Astrocyte of the spinal cord (primary cell): ENCODE measurements at places on chromosomes 7 and 10.

DNA sequence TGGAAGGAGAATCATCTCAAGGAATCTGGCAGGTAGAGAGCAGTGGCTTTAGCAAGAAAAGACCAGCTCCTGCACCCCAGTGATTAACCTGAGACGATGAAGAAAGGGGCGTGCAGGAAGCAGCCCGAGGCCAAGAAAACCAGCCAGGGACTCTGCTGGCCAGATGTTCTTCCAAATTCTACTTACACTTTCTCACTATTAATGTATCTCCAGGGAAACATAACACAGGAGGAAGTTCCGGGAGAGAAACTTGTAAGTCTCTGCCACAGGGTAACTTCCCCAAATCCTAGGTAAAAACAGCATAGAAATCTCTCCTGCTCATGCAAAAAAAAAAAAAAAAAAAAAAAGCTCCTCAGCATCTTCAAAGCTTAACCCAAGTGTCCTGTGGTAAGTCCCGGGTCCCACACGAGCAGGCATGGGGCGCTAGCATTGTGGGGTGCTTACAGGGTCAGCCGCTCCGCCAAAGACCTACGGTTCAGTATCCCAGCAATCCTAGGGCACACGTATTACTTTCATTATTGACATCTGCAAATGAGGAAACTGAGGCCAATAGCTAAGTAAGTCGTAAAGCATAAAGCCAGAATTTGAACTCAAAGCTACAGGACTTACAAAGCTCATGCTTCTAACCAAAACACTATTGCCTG, 97.2 kb upstream of the GNA12 start:
- no peak for DNase-seq

- DNase-seq = no peak
Observed at GRCh38 chr7:49855281-49855980, 82.0 kb downstream of the VWC2 start.

GRCh38 chr7:18610331-18610948, 114.9 kb downstream of the HDAC9 start:
- peak; percentile 19 for DNase-seq

- DNase-seq = no peak
Observed at GRCh38 chr10:9834434-9834833, 1183.2 kb upstream of the CELF2 start.

DNA sequence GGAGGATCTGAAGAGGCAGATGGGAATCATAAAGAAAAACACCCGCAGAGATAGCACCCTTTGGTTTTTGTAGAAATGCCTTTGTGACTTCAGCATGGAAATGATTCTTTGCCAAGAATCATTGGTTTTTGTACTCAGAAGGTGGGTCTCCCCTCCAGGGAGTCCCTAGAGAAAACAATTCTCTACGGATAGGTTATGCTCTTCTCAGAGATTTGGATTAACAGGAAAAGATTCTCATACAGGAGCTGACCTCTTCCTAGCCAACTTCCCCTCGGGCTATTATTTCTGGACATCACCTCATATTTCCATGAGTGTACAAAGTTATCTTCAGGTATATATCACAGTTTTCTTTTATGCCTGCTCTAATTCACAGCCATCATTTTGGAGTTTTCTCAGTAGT, 274.2 kb upstream of the HABP2 start:
- peak; percentile 27 for DNase-seq

GRCh38 chr10:71132321-71132810, 80.0 kb upstream of the UNC5B start:
- DNase-seq = no peak

DNA sequence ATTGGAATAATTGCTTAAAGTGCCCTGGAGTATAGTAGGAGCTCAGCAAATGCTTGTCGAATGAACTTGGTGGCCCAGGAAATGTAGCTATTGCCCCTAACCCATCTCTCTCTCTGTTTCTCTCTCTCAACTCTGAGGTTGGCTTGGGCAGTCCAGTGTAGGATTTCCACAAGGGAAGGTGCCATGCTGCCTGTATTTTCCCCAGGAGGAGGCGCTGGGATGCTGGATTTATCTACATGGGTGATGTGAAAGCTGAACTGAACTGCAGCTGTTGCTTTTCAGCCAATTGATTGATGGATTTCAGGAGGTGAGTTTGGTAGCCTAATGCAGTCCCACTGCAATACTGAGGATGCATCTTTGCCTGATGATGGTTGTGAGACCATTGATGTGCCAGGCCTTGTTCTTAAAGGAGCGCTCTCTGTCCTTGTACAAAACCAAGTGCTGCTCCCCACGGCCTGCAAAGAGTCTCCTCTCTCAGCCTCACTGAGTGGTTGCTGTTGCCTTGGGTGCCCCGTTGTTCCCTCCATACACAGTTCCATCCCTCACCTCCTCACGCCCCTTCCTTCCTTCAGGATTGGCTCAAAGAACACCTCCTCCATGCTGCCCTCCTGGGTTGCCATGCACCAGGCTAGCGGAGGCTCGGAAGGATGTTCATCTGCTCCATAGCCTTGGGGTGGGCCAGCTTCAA, 200.6 kb downstream of the GLRX3 start:
- DNase-seq = no peak

- no peak for DNase-seq
Observed at GRCh38 chr7:2665359-2665791, 22.6 kb upstream of the AMZ1 start.

DNA sequence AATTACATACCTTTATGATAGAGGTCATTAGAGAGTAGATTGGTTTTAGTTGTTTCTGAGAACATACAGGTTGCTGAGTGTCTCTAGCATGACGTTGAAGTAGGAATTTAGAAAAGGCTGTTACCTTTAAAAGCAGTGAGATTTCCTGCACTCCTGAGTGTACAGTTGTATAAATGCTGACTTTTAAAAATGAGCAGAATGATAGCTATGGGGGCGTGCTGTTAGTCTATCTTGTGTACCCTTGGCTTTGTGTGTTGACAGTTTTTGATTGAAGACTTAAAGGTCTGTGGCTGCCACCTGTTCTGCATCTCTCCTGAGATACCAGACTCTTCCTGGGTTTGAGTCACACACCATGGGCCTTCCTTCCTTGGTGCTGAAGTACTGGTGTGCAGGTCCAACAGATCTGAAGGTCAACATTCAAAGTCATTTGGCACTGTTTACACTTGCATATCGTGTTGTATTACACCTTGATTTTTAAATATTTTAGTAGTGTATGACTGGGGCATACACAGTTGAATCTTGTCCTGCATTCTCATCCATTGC, 23.8 kb downstream of the DNAJB6 start:
- no peak for DNase-seq

GRCh38 chr7:105127179-105127578, 113.2 kb downstream of the KMT2E start:
- peak; percentile 26 for DNase-seq

DNA sequence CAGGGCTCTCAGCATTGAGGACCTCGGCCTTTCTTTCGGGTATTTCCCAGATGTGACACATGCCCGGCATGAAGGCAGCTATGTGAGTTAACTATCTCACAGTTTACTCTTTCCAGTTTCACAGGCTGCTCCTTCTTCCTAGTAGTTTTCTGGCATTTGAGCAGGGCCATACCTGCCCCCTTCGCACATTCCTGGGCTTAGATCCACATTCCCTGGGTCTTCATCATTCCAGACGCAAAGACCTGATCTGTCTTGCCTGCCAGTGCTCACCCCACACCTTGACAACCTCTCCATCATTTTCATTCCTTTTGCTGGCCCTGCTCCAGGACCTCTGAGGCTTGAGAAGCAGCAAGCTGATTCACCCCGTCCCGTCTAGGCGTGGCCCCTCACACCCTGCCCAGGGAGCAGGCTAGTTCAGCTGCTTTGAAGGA, 227.5 kb downstream of the WDR11 start:
- no peak for DNase-seq

- DNase-seq = no peak
Observed at GRCh38 chr7:130970696-130971095, 236.7 kb upstream of the KLF14 start.

DNA sequence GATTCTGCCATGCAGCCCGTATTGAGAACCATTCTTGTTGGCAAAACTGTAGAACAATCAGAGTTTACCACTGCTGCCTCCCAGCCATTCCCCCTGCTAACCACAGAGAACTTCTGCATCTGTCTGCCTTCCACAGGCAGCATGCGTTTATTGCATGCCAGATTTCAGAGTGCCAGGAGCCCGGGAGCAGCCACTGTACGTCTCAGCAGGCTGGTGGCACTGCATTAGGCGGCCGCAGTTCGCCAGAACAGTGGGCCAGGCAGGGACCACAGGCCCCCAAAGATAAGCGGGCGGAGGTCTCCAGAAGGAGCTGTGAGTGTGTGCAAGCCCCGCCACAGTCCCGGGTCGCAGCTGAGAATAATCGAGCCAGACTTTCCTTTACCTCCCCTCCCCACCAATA, 31.8 kb downstream of the ZNF467 start:
- no peak for DNase-seq

GRCh38 chr10:91048380-91048779, 127.5 kb upstream of the ANKRD1 start:
- DNase-seq = no peak

DNA sequence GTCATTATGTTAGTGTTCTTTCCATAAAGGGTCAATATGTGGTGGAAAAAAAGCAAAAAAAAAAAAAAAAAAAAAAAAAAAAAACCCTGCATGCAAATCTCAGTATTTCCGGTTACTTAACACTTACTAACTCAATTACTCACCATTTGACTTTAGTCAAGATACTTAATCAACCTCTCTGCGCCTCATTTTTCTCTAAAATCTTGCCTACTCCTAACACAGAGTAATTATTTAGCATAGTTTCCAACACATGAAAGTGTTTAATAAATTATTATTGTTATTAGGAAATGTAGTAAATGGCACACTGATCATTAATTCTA, 27.8 kb downstream of the PPP1R3A start:
- DNase-seq = peak; percentile 6

DNA sequence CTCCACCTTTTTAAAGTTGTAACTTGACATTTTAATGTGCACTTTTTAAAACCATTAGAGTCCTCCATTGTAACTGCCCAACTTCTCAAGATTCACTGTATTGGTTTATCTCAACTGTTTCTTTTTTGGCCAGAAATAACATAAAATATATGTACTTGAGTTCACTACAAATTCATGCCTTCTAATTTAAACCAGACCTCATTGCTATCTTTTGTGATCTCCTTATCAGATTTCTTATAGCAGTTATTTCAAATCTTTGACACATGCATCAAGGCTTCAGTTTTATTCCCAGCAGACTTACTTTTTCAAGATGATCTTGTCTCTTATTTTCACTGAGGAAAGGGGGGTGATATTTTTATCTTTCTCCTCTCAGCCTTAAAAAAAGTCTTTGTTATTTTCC, 154.3 kb downstream of the PHF14 start:
- DNase-seq = no peak

GRCh38 chr10:16717622-16718395, 99.4 kb downstream of the RSU1 start:
- peak; percentile 77 for DNase-seq

- no peak for DNase-seq
Observed at GRCh38 chr10:103281753-103282152, 4.8 kb downstream of the INA start.
